ENCODE measurements at places on chromosomes 12 and 14. TPM values are rescaled to one million over a fixed set of nuclear protein-coding genes. Genes with fewer than 3 reads are reported as not detected.

GRCh38 chr14:92651106-92651757, 97.2 kb downstream of the LGMN start:
- DNase-seq: peak; percentile 86

- no peak for DNase-seq
These were observed 36.3 kb upstream of the SINHCAF start for GRCh38 chr12:31362115-31362758.

GRCh38 chr14:91890291-91890749, 23.0 kb upstream of the TC2N start:
- DNase-seq: no peak

SPIC gene
- not detected for total RNA-seq

TMEM179 gene
- not detected for total RNA-seq

DNA sequence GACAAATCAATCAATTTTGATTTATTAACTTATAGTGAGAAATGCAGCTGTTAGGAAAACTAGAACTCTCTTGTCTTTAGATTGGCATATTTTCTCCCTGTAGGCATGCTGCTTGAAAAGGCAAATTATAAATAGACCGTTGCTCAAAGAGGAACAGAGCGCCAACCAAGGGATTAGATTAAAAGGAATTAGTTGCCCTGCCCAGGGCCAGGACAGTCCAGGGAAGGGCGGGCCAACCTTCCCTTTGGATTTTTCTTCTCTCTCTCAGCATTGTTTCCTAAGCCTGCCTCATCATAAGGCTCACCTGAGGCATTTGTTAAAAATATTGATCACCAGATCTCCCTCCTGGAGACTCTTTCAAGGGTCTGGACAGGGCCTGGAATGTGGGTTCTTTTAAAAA, 8.6 kb downstream of the CIPC start:
- no peak for DNase-seq

KRT2 gene
- total RNA-seq: not detected

GRCh38 chr12:12349711-12350665, at the start of gene MANSC1:
Gene MANSC1 (minus strand): TSS chr12:12350242. CDS start chr12:12343314, 6,928 bp downstream.
- peak; percentile 88 for DNase-seq

GRCh38 chr14:40365305-40365704, 933.1 kb upstream of the FBXO33 start:
- no peak for DNase-seq

- DNase-seq: no peak
These were observed 187.3 kb downstream of the MIPOL1 start for GRCh38 chr14:37384870-37385596.

DNA sequence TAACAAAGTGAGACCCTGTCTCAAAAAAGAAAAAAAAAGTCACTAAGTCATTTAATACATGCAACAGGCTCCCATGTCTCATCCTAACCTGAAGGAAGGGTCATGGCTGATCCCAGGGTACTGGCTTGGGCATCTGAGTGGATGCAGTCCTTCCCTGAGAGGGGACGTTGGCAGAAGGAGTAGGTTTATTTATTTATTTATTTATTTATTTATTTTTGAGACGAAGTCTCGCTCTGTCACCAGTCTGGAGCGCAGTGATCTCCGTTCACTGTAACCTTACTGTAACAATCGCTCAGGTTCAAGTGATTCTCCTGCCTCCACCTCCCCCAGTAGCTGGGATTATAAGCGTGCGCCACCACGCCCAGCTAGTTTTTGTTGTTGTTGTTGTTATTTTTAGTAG, 7.2 kb upstream of the CALCOCO1 start:
- no peak for DNase-seq

- DNase-seq: no peak
These were observed 105.0 kb downstream of the SNAPC1 start for GRCh38 chr14:61866932-61867920.

- peak; percentile 65 for DNase-seq
These were observed 7.3 kb downstream of the PLD4 start for GRCh38 chr14:104931771-104932675.

P2RX2 gene
- total RNA-seq: 0.55 TPM

DNA sequence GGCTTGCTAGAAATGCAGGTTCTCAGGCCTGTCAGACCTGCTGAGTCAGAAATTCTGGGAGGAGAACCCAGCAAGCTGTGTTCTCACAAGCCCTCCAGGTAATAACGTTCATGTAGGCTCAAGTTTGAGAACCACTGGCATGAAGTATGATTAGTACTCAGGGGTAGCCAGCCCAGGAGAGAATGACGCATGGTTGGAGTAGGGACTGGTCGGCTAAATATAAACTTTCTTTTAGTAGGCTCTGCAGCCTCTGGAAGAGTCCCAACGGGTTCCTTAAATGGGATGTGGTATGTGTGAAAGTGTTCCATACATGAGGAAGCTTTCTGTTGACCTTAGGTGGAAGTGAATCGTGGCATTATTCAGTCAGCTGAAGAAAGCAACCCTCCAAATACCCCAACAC, 209.3 kb downstream of the SLC41A2 start:
- DNase-seq: no peak

- no peak for DNase-seq
These were observed 217.8 kb downstream of the LRFN5 start for GRCh38 chr14:41824441-41824840.
